ENCODE measurements at places on chromosomes 3 and 15. TPM values are rescaled to one million over a fixed set of nuclear protein-coding genes. Genes with fewer than 3 reads are reported as not detected.
A peak's percentile ranks its signal among the peaks of the same experiment; 100 is the strongest.

The LNP1 gene
- total RNA-seq: 1.9 TPM

DNA sequence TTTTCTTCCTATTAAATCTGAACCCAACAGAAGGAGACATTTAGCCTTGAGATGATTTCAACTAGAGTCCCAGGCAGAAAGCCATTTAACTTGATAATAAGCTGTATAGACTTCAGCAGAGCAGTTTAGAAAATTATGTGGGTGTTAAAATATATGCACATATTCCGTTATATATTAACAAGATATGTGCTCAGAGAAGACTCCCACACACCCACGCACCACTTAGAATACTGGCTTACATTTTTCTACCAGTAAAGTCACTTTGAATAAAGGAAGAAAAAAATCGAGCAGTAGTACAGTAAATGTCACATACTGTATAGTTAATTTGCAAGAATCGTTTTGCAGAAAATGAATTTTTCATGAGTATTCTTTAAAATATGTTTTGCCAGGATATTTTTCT, 599.3 kb downstream of the FGF12 start:
- no peak for DNase-seq

DNA sequence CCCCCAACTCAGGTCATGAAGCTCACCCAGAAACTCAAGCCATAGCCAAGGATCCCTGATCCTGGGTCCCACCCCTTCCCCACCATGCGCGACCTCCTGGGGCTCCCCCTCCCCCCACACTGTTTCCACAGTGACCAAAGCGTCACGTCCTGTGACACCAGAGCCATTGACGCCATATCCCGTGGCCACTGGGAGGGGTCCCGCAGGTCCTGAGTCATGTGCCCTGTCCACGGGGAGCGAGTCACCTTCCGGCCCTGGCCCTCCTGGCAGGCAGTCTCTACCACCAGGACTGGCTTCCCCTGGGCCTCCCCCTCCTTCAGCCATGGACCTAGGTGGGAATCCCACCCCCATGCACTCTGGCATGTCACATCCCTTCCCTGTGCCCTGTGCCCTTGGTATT, 15.6 kb downstream of the SEMA3F start:
- peak; percentile 20 for DNase-seq

- DNase-seq: no peak
Measured at GRCh38 chr3:157063469-157063868, 96.5 kb downstream of the CCNL1 start.

GRCh38 chr3:179194931-179195330, 46.8 kb downstream of the PIK3CA start:
- no peak for DNase-seq
